ENCODE measurements at places on chromosomes 6 and 20.
A peak's percentile ranks its signal among the peaks of the same experiment; 100 is the strongest.

- DNase-seq: no peak
These were observed 3.7 kb upstream of the DBNDD2 start for GRCh38 chr20:45404438-45404837.

- DNase-seq: no peak
These were observed 116.4 kb downstream of the TOX2 start for GRCh38 chr20:44031001-44031574.

DNA sequence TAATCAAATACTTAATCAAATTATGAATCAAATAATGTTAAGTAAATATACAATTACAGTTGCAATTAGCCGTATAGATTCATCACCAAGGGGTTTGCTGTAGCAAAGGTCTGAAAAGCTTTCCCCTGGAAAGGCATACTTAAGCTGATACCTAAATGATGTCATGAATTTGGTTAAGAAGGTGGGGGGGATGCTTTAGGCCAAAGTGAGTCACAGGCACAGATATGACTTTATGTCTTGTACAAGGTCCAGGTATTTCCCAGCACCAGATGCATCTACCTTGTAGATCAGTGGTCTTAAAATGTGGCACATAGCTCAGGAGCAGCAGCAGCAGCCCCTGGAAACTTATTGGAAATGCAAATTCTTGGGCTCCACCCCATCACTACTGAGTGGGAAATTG, 557.3 kb upstream of the CDH4 start:
- no peak for DNase-seq

GRCh38 chr6:36301781-36302180, 31.9 kb downstream of the PNPLA1 start:
- no peak for DNase-seq

DNA sequence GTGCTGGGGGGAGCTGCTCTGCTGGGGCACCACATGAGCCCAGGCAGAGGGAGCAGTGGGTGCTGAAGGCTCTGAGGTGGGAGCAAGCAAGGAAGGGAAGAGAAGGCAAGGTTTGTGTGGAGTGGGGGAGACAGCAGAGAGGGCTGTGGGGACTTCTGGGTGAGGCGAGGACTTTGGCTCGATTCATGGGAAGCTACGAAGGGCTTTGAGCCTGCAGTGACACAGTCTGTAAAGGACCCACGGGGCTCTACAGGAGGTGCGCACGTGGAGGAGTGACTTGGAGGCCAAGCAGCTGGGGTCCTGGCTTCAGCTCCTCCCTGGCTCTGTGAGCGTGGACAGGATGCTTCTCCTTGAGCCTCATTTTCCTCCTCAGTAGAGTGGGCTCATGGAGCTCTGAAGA, 29.1 kb upstream of the CSNK2A1 start:
- no peak for DNase-seq

GRCh38 chr6:135310291-135310690, 129.2 kb downstream of the MYB start:
- DNase-seq: no peak

DNA sequence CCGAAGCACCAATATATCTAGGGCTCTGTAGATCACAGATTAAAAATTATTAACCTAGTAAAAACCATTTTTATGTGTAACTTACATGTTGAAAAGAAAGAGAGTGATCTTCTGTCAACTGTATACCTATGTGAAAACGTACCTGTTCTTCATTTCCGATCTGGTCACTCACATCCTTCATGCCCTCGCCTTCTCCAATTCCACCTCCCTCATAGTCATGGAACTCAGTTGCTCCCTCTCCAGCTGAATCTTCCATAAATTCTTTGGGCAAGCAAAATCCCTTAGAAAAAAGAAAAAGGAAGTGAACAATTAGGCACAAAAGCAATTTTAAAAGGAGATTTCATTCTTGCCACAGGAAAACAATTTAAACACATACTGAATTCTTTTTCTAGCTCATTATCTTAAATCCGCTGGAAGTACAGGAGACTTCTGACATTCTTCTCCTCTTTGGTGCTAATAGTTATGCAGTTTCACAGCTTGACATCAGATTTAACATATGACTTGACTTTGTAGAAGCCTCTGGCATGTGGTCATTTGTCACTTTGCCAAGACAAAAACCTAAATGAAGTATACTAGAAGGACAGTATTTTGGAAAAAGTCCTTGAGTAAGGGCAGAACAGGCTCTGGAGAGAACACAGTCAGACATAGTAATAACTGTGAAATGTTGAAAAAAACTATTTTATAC, 29.5 kb upstream of the LYRM2 start:
- DNase-seq: no peak

- DNase-seq: no peak
These were observed 8.4 kb upstream of the PCK1 start for GRCh38 chr20:57552471-57552870.

GRCh38 chr20:57712851-57713504, 3.2 kb upstream of the PMEPA1 start:
- no peak for DNase-seq

DNA sequence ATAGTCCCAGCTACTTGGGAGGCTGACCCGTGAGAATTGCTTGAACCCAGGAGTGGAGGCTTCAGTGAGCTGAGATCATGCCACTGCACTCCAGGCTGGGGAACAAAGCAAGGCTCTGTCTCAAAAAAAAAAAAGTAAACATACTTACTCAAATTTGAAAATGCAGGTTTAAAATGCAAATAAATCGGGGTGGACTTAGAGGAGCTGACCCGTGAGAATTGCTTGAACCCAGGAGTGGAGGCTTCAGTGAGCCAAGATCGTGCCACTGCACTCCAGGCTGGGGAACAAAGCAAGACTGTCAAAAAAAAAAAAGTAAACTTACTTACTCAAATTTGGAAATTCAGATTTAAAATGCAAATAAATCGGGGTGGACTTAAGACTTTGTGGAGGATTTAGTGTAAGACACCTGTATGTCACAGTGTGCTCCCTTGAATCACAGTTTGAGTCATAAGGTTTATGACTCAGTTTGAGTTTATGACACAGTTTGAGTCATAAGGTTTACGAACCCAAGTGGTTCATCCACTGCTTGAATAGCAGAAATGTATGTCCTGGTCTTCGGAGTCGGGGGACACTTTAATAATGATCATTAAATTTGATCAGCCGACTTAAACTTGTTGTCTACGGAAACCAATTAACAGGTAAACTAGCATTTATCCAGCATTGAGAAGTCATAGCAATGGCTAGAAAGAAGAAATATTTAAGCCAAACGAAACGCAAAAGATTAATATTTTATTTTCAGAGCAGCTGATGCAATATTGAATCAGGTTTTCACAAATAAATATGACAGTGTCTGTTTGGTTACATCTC, 6.8 kb upstream of the MRPS10 start:
- peak; percentile 78 for DNase-seq

GRCh38 chr6:95742767-95743289, 165.5 kb downstream of the MANEA start:
- no peak for DNase-seq

- DNase-seq: no peak
These were observed 43.4 kb upstream of the RNF144B start for GRCh38 chr6:18343741-18344140.

DNA sequence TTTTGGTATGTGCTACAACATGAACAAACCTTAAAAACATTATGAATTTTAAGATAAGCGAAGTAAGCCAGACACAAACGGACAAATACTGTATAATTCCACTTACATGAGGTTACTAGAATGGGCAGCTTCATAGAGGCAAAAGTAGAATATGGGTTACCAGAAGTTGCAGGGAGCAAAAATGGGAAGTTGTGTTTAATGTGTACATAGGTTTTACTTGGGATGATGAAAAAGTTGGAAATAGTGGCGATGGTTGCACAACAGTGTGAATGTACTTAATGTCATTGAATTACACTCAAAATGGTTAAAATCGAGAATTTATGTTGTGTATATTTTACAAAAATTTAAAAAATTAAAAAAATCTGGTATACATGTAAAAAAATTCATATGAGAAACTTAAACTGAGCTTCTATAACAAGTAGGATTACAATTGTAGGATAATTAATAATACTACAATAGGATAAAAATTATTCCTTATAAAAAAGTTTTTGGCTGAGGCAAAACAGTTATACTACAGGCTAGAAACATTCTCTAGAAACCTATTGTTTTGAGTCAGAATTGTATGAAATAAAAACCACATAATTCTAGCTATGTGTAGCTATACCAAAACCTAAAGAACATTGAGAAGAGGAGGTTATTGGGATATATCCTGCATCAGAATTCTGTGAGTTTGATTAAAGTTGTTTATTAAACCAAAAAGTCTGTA, 24.8 kb upstream of the DYNLRB1 start:
- DNase-seq: no peak

DNA sequence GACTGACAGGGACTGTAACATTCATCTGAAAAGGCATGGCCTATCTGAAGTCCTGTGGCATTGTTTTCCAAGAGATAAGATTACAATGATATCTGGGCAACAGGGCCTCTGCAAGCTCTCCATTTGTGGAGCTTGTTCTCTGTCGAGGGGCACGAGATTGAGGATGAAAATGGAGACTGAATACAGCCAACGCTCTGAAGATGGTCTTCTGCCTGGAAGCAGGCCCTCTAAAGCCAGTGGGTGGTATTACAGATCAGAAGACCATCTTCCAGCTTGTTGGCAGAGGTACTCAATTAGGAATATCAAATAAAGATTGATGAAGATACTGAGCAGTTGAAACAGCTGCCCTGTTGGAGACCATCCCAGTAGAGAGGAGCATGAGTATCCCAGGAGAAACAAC, 288.2 kb downstream of the CENPW start:
- no peak for DNase-seq

DNA sequence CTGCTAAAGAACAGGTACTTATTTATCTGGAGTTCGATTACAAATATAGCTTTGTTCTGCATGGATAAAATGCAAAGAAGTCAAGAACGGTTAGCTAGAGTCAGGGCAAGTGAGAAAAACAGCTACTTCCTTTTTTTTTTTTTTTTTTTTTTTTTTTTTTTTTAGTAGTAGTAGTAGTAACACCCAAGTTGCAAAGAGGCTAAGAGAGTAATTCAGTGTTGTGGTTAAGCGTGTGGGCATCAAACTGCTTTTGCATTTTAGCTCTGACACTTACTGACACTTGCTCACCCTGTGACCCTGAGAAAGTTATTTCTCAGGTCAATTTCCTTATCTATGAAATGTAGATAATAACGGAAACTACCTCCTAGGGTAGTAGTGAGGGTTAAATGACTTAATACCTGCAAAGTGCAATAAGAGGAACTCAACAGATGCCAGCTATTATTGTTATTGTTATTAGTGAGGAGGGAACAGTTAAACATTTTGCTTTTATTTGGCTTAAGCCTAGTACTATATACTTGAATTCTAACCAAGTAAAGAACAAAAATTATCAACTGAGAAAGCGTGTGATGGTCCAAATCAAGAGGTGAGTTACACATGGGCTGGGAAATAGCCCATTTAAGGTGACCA, 86.7 kb upstream of the BACH2 start:
- no peak for DNase-seq

GRCh38 chr6:90669846-90670245, 83.0 kb upstream of the MAP3K7 start:
- no peak for DNase-seq

GRCh38 chr20:37430778-37431460, 85.0 kb downstream of the SRC start:
- DNase-seq: no peak

- no peak for DNase-seq
These were observed 72.7 kb downstream of the FAXC start for GRCh38 chr6:99276747-99277146.

GRCh38 chr6:2730353-2731107, 20.2 kb downstream of the MYLK4 start:
- DNase-seq: no peak

DNA sequence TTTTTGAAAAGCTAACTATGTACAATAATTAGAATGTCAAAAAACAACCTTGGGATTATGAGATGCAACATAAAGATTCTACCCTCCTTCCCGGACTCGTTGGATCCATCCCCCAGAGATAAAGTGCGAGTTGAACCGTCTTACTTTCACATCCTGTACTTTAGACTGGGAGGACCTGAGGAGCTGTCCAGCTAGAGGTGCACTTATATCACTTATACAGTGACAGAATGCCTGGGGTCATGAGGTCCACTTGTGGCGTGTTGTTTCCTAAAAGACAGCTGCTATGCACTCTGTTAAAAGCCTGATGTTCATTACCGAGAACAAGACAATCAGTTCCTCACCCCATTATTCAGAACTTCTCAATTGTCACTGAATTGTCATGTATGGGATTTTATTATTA, 2.1 kb downstream of the CDS2 start:
- no peak for DNase-seq

GRCh38 chr6:137313928-137314855, 95.0 kb upstream of the IFNGR1 start:
- DNase-seq: peak; percentile 59

DNA sequence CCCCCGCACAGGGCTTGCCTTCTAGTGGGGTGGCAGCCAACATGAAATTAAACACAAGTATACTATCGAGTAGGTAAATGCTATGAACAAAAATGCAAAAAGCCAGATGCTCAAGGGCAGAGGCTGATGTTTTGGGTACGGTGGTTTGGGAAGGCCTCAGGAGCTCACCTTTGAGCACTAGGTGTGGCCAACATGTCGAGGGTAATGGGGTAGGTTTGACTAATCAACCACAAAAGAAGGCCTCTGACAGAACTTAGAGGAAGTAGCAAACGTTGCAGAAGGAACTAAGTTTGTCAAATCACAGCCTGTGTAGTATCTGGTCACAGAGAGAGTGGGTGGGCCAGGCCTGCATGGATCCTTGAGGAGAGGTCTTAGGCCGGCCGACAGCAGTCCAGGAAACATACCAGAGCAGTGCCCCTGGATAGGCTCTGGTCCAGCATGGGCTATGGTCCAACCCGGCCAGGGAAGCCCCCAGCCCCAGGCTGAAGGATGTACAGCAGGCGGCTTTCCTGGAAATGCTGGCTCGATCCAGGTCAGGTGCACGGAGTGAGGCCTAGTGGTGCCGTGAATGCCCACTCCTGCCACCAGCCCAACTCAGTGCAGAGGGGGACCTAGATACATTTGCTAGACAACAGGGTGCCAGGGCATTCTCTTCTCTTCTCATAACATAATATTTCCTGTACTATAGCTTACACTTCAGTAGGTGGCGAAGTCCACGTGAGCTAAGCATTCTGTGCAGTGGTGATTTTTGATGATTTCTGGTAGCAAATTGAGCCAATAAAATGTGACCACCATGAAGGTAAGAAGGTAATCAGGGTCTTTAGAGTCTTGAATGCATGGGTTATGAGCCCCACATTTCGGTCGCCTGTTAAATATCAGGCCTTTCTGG, 56.3 kb upstream of the CD93 start:
- peak; percentile 63 for DNase-seq

DNA sequence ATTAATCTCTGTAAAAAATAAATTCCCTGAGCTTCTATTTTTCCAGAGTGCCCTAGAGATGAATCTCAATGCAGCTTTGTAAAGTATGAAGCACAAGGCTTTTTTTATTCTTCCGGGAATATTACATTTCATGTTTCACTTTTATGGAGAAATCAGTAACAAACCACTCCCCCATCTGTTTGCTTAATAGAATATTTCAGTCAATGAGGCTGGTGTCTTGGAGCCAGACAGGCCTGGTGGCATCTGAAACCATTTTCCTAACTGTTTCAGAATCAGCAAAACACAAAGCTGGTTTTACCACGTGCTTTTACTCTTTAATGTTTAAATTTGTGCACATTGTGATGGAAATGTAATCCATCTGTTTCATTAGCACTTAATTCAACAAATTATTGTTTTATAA, 400.8 kb upstream of the HSF2 start:
- no peak for DNase-seq

GRCh38 chr6:17293395-17293794, 12.2 kb downstream of the RBM24 start:
- no peak for DNase-seq

GRCh38 chr20:57259938-57260921, 6.2 kb downstream of the BMP7 start:
- no peak for DNase-seq
